Stimulated activated CD4-positive, alpha-beta T cell treated with anti-CD3 and anti-CD28 coated beads, Interleukin-12 subunit alpha, Interleukin-12 subunit beta, amount 100 ng/mL, for 4 hours (primary cell): ENCODE measurements at places on chromosomes 4 and X.
A peak's percentile ranks its signal among the peaks of the same experiment; 100 is the strongest.

GRCh38 chrX:65658229-65658628 is 9.2 kb upstream of the MSN start:
- no peak for DNase-seq

DNA sequence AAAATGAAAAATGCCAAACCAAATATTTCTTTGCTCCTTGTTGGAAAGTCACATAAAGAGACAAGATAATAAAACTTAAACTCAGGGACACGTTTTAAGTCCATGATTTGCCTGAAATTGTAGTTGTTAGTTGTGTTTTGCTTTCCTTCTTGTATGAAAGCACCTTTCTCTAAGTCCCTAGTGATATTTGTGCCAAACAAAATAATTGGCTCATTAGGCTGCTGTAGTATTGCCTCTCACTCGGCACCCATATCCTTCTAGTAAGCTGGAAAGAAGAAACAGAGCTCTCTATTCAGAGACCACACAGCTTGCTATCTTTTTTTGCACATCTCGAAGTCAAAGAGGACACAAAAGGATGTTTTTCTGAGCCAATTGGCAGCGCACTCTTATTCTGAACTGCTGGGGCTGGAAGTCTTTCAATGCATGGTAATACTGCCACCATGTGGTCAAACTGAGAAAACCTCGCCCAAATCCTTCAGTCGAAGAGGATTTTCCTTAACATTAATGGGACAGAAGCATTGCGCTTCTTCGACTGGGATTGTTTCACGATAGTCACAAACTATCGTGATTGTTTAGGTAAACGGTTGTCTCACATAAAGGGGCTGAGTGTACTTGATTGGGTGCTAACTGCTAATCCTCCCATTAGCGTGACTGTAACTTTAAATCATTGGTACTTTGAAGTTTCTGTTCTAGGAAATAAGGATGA is 571.9 kb upstream of the LCORL start:
- peak; percentile 10 for DNase-seq

- no peak for DNase-seq
These were observed 891.8 kb upstream of the NDST4 start for GRCh38 chr4:116005037-116005805.

DNA sequence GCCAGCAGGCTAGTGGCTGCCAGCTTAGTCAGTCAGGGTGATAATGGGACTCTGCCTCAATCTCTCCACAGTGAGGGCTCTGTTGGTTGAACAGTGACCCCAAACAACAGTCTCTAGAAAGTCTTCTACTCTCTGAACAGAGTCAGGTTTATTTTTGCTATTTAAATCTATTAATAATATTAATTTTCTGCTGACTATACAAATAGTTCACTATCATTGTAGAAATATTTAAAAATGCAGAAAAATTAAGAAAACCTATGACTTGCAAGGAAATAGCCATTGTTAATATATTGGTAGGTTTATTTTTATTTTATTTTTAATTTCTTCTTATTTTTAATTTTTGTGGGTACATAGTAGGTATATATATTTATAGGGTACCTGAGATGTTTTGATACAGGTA is 67.9 kb upstream of the AADAT start:
- DNase-seq, result no peak

DNA sequence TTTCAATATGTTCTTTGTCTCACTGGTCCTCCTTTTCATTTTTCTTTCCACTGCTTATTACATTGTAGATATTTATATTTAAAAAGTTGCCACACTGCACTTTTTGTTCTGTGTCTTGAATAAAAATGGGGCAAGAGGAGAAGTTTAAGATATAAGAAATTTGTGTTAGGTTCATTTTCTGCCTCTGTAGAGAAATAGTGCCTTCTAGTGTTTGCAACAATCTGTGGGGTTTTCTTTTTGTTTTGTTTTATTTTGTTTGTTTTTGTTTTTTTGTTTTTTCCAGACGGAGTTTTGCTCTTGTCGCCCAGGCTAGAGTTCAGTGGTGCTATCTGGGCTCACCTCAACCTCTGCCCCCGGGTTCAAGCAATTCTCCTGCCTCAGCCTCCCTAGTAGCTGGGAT is 20.1 kb upstream of the SMIM14 start:
- DNase-seq, result no peak

GRCh38 chrX:7346021-7346420 is 198.1 kb upstream of the PUDP start:
- no peak for DNase-seq

- DNase-seq, result no peak
These were observed 116.7 kb downstream of the TMA16 start for GRCh38 chr4:163611182-163611581.

GRCh38 chr4:120995266-120996010 is 72.9 kb upstream of the PRDM5 start:
- DNase-seq, result no peak

GRCh38 chr4:145936997-145937901 is 1.4 kb downstream of the ZNF827 start:
- DNase-seq, result peak; percentile 49

- no peak for DNase-seq
These were observed 58.6 kb upstream of the CXCL8 start for GRCh38 chr4:73681776-73682175.

DNA sequence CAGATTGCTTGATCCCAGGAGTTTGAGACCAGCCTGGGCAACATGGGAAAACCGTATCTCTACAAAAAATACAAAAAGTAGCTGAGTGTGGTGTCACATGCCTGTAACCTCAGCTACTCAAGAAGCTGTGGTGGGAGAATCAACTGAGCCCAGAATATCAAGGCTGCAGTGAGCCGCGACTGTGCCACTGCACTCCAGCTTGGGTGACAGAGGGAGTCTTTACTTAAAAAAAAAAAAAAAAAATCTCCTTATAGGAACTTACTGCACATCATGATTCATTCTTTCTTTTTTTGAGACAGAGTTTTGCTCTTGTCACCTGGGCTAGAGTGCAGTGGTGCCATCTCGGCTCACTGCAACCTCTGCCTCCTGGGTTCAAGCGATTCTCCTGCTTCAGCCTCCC is 24.3 kb downstream of the UPF3B start:
- no peak for DNase-seq

- DNase-seq, result no peak
These were observed 344.5 kb upstream of the NR3C2 start for GRCh38 chr4:148786699-148787098.

DNA sequence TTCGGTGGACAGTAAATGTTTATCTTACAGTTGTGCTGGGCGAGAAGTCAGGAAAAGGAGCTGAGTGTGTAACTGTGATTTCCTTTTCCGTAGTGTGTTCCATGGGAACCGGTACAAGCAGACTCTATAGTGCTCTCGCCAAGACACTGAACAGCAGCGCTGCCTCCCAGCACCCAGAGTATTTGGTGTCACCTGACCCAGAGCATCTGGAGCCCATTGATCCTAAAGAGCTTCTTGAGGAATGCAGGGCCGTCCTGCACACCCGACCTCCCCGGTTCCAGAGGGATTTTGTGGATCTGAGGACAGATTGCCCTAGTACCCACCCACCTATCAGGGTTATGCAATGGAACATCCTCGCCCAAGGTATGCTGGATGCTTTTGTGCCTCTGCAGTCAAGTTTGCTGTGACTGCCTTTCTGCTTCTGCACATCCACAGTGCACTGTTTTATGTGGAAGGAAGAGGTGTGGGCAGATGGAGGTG is 27.4 kb downstream of the NOCT start:
- DNase-seq, result no peak

GRCh38 chr4:161657616-161658015 is 506.2 kb downstream of the FSTL5 start:
- DNase-seq, result no peak

DNA sequence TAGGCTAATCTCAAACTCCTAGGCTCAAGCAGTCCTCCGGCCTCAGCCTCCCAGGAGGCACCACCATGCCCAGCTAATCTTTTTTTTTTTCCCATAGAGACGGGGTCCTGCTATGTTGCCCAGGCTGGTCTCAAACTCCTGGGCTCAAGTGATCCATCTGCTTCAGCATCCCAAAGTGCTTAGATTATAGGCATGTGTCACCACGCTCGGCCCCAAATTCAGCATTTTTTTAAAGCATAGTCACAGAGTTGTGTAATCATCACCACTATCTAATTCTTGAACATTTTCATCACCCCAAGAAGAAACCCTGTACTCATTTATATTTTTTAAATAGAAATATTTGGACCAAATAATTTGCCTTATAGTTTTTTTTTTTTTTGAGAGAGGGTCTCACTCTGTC is 10.3 kb downstream of the CENPI start:
- no peak for DNase-seq

DNA sequence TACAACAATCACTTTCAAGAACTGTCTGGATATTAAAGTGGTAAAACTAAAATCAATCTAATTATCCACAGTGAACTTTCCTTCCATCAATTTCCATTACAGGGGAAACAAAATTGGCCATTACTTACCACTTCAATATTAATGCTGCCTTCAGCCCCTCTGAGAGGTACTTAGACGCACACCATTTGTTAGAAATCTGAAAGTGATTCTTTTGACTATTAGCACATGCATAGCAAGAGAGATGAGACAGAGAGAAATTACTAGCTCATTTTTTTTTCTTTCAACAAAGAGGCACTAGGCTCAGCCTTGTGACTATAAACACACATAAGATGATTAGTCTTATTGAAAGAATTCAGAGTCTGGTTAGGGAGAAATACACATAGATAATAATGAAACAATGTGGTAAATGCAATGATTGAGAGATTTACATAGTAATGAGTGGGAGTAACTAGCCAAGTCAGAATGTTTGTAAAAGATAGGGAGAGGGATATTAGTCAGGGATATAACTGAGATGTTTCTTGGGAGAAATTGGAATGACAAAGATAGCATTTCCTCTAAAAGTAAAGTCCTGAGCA is 93.3 kb downstream of the YIPF7 start:
- no peak for DNase-seq

- DNase-seq, result no peak
These were observed 76.1 kb downstream of the LRBA start for GRCh38 chr4:150938873-150939499.

GRCh38 chr4:40121515-40121914 is 64.9 kb downstream of the N4BP2 start:
- DNase-seq, result no peak

GRCh38 chr4:185204238-185204910 is 574 bp upstream of the CFAP97 start:
- no peak for DNase-seq

GRCh38 chr4:87232216-87232615 is 11.8 kb upstream of the KLHL8 start:
- no peak for DNase-seq

- no peak for DNase-seq
These were observed 179.5 kb downstream of the HS6ST2 start for GRCh38 chrX:132778917-132779316.

DNA sequence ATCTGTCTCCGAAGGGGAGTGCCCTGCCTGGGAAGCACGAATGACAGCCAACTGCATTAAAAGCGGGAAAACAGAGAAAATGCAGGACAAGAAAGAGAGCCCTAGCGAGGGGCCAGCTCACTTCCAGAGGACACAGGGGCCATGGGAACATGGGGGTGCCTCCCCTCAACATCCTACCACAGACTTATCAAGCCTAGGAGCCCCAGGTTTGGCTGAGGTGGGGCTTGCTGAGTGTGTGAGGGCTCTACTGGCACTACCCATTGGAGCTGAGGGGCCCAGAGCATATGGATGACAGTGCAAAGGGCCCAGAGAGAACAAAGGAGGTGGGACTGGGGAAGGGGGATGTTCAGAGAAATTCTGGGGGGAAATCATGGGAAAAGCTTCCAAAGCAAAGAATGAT is 101.8 kb downstream of the PJA1 start:
- no peak for DNase-seq
